ENCODE measurements at places on chromosomes 1 and 21. TPM values are rescaled to one million over a fixed set of nuclear protein-coding genes. Genes with fewer than 3 reads are reported as not detected.

GRCh38 chr1:193421487-193421886, 235.1 kb upstream of the B3GALT2 start:
- H3K4me1 ChIP-seq: peaks cover 33% of the 10 kb centered on the region
- no peaks in the 10 kb centered on the region for H3K27me3 ChIP-seq
- H3K36me3 ChIP-seq: peaks cover 8% of the 10 kb centered on the region
- no peak overlapping the region for H3K27ac ChIP-seq
- DNase-seq: no peak

DNA sequence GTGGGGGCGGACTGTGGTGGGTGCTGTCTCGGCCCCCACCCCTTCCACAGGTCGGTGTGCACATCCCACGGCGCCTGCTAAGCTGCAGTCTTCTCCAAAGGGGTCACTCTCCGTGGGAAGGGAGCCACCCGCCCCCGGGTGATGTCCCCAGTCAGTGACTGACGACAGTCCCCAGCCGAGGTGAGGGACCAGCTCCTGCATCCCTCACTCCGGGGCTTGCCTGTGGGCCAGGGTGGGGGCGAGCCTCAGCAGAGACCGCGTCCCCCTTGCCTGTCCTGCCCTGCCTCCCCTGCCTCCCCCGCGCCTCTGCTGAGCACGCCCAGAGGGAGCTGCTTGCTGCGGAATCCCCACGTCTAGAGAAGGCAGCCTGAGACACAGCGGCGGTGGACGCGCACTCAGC, 35.9 kb upstream of the PDE9A start:
- H3K4me3 ChIP-seq: no peak overlapping the region
- no peaks in the 10 kb centered on the region for H3K36me3 ChIP-seq

- no peaks in the 10 kb centered on the region for H3K27me3 ChIP-seq
- no peak overlapping the region for H3K4me3 ChIP-seq
- peak overlapping the region; percentile 62 for H3K27ac ChIP-seq
- H3K36me3 ChIP-seq: peaks cover 53% of the 10 kb centered on the region
Measured at GRCh38 chr1:21264898-21265297, 25.4 kb downstream of the ECE1 start.

DNA sequence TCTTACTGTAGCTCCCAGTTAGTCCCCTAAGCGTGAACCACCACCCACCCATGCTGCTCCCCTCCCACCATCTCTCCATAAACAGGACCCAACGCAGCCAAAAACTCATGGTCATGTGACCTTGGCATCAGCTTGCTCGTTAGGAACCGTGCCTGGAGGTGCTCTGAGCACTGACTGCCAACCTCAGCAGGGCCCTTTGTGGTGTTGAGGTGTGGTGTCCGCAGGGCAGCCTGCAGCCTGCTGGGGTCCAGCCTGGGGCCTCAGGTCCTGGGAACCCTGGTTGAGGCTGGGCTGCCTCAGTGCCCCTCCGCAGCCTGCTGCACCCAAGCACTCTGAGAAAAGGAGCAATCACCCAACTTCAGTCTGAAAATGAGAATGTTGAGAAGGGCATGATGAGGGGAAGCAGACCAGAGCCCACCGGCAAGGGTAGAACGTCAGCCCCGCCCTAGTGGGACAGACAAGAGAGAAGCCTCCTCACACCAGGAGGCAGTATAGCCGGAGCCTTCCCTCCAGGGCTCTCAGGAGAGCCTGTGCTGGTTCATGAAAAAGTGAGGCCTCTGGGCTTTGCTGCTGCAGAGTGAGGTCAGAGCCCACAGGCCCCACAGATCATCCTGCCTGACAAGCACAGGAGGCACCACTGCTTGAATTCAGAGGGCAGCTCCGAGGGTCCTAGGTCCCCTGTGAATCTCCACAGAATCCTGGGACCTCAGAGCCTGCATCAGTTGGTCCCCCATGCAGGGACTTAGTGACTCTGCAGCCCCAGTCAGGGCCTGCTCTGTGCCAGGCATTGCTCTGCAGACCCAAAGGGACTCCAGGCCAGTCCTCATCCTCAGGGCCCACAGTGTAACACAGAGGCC, 4.9 kb upstream of the COL6A2 start:
- peak; percentile 17 for DNase-seq
- no peak overlapping the region for H3K4me3 ChIP-seq
- H3K27me3 ChIP-seq: peaks cover 7% of the 10 kb centered on the region
- H3K4me1 ChIP-seq: no peaks in the 10 kb centered on the region
- H3K27ac ChIP-seq: no peak overlapping the region

ARHGAP30 gene
- total RNA-seq: 277 TPM

PTPN22 gene
- total RNA-seq: 74.8 TPM
